ENCODE measurements at places on chromosomes 11 and 22.

DNA sequence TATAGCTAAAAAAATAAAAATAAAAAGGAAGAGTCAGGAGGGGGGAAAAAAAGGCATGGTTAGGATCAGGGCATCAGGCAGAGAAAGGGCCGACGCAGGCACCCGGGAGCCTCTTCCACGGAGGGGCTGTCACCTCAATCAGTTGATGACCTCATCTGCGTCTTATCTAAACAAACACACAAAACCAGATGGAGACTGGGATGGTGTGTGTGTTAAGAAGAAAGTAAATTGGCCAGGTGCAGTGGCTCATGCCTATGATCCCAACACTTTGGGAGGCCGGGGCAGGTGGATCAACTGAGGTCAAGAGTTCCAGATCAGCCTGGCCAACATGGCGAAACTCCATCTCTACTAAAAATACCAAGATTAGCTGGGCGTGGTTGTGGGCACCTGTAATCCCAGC is 63.6 kb downstream of the DHCR7 start:
- no peak for DNase-seq

DNA sequence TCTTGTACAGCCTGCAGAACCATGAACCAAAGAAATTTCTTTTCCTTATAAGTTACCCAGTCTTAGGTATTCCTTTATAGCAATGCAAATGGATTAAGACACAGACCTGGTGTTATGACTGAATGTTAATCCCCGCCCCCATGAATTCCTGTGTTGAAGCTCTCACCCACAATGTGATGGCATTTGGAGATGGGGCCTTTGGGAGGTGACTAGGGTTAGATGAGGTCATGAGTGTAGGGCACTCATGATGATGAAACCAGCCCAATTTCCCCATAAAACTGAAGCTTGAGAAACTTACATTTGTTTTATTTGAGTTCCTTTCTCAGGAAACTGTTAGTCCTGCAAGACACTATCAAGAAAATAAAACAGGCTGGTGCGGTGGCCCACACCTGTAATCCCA is 115.8 kb upstream of the THY1 start:
- no peak for DNase-seq

DNA sequence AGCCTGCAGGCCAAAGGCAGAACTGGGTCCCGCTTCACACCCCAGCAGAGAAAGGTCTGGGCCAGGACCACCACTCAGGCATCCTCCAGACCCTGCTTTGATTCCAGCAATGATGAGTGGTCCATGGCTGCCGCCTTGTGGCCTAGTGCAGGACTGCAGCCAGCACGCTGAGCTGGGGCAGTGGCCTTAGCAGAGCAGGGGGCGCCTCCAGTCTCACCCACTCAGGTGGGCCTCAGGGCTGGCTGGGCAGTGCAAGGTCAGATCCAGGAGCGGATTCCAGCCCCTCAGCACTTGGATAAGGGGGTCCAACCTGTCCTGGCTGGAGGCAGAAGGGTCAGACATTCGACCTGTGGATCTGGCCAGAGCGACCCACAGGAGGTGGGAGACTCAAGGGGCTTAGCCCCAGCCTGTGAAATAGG is 9.6 kb upstream of the PDE2A start:
- DNase-seq: peak; percentile 61

GRCh38 chr11:64898541-64898940 is 18.5 kb downstream of the ATG2A start:
- no peak for DNase-seq

DNA sequence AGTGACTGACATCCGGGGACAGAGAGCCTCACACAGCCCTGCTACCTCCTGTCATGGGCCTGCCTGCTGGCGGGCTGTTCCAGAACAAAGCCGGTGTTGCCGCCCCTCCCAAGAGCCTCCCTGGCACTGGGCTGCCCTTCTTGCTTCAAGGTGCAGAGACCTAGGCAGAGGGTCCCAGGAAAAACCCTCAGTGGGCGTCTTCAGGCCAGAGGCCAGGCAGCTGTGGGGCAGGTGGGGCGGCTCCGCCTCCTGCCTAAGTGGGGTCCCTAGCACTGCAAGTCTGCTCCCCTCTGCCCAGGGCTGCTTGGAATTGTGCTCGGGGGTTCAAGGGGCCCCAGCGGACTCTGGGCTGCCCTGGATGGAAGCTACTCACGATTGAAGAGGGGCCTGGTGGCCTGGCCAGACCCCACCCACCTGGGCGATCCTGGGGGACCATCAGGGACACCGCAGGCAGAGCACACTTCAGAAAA is 20.4 kb upstream of the GNB1L start:
- DNase-seq: no peak

GRCh38 chr11:127919206-127920000 is 668.0 kb downstream of the ETS1 start:
- DNase-seq: peak; percentile 48

- peak; percentile 88 for DNase-seq
Measured at GRCh38 chr11:58577555-58578135, 1.2 kb upstream of the ZFP91 start.

DNA sequence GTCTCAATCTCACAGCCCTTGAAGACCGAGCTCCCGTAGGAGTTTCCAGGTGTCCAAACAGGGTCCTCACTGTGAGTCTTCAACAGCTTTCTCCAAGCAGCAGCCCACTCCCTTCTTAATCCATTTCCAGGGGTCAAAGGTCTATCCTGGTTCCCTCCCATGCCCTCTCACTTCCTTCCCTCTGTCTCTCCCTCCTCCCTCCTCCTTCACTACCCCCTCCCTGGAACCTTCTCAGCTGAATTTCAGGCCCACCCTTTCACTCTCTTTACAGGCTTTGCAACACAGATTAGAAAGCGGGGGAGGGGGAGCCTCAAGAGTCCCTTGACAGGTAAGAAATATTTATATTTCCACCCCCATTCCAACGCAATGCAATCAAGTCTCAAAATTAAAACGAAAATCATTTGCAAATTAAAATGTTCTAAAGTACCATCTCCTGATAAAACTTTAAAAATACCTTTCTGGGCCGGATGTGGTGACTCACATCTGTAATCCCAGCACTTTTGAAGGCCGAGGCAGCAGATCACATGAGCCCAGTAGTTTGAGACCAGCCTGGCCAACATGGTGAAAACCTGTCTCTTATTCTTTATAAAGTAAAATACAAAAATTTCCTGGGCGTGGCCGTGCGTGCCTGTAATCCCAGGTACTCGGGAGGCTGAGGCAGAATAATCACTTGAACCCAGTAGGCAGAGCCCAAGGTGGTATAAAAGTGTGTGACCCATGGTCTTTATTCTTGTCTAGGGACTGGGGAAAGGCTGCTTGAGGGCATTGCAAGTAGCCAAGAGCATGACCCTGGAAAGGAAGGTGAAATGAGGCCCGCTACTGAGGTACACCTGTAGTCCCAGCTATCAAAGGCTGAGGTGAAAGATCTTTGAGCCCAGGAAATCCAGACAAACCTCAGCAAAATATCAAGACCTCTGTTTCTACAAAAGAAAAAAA is 865 bp upstream of the ZNF280A start:
- no peak for DNase-seq

DNA sequence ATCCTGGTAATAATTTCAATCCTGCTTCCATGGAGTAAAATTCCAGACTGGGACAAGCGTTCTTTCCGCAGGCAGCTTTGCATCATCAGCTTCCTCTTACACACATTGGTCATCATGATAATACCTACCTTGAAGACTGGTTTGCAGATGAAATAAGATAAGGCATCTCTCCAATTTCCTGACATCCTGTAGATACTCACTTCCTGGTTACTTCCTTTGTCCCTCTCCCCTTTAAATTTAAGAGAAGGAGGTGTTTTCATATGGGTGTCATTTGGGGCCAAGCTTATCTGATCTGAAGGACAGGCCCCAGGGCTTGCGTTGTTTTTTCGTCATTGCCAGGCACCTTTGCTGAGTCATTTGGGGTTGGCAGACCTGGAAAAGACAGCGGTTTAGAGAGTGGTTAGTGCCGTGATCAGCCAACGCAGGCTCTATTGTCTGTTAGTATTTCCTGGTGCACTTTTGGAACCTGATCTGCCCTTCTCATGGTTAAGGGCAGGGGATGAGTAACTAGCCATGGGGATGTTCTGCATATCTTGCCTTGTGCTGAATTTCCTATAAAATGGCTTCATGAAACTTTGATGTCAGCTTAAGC is 24.1 kb downstream of the GRAMD1B start:
- DNase-seq: peak; percentile 95

DNA sequence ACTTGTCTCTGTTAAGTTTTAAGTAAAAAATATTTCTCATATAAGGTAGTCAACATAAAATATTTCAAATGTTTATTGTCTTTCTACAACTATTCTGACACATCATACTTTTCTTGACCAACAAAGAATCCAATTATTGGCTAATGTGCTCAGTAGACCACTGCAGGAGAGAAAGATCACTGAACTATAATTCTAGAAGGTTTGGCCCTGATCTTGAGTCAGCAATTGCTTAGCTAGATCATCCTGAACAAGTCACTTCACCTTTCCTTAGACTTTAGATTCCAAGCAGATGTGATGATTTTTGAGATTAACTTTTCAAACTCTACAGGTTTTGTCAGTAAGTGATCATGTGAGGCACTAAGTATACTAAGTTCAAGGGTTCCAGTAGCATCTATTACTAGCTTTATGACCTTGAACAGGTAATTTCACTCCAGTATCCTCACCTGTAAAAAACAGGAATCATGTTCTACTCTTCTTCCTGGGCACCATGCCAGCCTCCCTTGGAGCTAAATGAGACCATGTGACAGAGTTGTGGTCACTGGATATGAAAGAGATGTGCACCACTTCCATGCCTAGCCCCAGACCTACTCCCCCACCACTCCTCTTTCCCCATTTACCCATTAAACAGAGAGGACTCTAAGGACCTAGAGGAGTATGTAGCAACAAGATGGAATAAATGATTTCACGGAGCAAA is 17.3 kb downstream of the PGM2L1 start:
- DNase-seq: no peak

- DNase-seq: no peak
Measured at GRCh38 chr11:111162305-111162704, 83.2 kb upstream of the POU2AF2 start.

- no peak for DNase-seq
Measured at GRCh38 chr22:25366876-25367466, 147.5 kb downstream of the CRYBB2 start.

GRCh38 chr11:19946681-19947080 is 213.6 kb downstream of the DBX1 start:
- no peak for DNase-seq

GRCh38 chr11:33147559-33147958 is 13.7 kb downstream of the CSTF3 start:
- DNase-seq: no peak

- no peak for DNase-seq
Measured at GRCh38 chr11:110070176-110070575, 23.0 kb upstream of the ZC3H12C start.

DNA sequence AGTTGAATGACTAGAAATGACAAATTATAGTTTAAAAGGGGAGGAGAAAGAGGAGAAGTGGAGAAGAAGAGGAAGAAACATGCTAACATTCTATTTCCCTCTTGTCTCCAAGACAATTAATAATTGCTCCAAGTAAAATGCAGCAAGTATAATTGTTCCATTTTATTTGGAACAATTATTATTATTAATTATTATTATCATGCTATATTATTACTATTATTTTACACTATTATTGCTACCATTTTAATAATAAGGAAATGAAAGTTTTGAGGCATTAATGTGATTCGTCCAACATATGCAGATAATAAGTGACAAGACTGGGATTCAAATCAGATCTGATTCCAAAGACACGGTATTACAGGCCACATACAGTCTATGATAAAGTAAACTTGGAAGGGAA is 293.6 kb upstream of the ZC3H12C start:
- no peak for DNase-seq
